RPMI7951 (cell line): ENCODE measurements at places on chromosomes 12 and 14.

GRCh38 chr12:9027161-9028059, 38.1 kb downstream of the KLRG1 start:
- DNase-seq, result no peak

DNA sequence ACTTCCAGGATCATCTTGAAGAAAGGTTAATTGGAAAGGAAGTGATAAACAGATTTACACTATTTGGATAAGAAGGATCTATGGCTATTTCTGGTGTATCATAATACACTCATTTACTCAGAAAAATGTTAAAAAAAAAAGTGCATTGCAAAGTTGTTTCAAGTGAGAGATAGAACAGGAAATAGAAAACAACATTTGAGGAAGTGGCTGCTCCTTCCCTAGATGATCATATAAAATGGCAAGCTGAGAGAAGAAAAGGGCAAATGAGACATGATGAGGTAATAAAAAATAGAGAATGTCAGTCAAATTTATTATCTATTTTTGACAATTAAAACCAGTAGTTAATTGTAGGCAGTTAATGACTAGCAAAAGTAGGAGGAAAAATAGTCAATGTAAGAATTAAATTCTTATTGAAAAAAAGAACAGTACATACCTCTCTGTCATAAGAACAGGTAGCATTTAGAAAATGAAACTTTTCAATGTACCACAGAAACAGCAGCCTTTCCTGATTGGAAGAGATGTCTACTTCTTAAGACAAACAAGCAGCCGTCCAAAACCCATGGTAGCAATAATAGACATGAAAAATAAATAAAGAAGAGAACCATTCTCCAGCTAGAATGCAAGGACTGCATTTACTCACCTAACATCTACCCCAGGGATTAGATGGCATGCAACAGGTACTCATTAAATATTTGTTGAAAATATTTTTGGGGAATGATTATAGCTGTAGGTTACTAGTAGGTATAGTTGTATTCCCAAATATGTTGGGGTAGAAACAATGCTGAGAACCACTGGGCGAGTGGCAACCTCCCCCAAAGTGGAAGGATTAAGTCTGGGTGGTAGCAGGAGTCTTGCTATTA, 63.9 kb upstream of the GRIP1 start:
- DNase-seq, result no peak

DNA sequence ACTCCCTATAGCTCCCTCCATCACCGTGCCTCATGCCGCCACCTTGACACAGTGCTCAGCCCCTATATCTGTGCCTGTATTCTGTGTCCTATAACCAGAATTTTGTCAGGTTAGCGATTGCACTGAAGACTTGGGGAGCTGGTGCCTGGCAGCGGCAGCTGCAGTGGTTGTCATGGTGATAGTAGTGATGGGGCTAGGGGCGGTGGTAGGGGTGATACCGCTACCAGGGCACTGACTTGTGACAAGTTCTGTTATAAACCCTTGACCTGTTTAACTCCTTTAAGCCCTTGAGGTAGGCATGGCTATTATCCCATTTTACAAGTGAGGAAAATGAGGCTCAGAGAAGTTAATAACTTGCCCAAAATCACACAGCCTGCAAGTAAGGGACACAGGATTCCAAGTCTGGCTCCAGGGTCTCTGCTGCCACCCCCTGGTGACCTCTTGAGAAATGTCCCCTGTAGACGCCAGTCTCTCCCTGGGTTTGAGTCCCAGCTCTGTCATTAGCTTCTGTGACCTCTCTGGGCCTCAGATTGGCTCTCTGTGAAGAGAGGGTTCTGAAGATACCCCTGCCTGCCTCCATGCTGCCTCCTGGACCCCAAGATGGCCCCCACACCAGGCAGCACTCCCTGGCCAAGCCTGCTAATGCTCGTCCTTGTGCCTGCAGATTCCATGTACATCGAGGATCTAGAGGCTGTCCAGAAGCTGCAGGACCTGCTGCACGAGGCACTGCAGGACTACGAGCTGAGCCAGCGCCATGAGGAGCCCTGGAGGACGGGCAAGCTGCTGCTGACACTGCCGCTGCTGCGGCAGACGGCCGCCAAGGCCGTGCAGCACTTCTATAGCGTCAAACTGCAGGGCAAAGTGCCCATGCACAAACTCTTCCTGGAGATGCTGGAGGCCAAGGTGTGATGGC, 121.9 kb downstream of the ESRRB start:
- DNase-seq, result no peak

GRCh38 chr14:63248211-63248610, 44.0 kb downstream of the RHOJ start:
- no peak for DNase-seq

DNA sequence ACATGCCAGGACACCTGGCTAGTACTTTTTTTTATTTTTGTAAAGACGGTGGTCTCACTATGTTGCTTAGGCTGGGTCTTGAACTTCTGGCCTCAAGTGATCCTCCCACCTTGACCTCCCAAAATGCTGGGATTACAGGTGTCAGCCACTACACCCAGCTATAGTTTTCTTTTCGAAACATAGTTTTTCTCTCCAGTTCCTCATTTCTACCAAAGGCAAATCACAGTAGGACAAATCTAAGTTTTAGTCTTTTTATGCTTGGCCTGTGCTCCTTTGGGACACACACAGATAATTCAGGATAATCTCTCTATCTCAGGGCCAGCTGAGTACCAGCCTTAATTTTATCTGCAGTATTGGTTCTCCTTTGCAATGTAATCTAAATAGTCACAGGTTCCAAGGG, 100.7 kb downstream of the KCNMB4 start:
- DNase-seq, result no peak

- no peak for DNase-seq
Observed at GRCh38 chr12:43271659-43272058, 280.3 kb downstream of the ADAMTS20 start.

GRCh38 chr12:92511786-92512185, 191.0 kb upstream of the PLEKHG7 start:
- no peak for DNase-seq

- no peak for DNase-seq
Observed at GRCh38 chr12:131229426-131230339, 276.0 kb downstream of the ADGRD1 start.

GRCh38 chr14:81715731-81716130, 182.1 kb upstream of the SEL1L start:
- no peak for DNase-seq

DNA sequence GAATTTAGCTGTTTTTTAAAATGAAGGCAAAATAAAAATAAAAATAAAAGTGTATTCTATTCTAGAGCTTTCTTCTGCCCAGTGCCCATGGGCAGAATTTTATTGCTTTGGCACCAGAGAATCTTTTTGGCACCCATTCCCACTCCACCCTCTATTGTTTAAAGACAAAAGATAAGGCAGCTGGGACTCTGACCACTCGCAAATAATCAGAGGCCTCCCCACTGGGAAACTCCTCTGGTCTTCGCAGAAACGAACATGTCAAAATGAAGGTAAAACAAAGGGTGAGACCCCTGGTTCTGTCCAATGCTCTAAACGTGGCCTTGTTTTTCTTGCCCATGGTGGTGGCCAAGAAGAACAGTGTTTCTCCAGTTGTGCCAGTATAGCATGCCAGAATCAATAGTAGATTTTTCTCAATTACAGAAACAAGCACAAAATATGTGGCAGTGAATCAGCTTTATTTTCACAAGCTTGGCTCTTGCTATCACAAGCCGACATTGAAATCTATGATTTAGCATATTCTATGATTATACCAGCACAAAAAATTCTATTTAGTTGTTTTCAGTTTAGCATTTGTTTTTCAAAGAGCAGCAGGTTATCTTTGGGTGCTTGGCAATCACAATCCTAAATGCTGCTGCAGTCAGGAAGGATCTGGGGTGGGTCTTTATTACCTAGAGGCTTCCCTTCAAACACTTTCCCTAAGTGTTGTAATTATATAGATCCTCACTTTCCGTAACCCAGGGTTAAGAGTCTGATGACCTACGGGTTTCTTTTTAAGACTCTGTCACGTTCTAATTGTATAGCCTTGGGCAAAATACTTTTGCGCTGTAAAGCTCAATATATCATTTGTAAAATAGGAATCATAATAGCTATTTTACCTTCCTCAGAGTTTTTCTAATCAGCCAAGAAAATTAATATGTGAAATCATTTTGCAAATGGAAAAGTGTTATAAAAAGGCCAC, 50.5 kb downstream of the KITLG start:
- no peak for DNase-seq

DNA sequence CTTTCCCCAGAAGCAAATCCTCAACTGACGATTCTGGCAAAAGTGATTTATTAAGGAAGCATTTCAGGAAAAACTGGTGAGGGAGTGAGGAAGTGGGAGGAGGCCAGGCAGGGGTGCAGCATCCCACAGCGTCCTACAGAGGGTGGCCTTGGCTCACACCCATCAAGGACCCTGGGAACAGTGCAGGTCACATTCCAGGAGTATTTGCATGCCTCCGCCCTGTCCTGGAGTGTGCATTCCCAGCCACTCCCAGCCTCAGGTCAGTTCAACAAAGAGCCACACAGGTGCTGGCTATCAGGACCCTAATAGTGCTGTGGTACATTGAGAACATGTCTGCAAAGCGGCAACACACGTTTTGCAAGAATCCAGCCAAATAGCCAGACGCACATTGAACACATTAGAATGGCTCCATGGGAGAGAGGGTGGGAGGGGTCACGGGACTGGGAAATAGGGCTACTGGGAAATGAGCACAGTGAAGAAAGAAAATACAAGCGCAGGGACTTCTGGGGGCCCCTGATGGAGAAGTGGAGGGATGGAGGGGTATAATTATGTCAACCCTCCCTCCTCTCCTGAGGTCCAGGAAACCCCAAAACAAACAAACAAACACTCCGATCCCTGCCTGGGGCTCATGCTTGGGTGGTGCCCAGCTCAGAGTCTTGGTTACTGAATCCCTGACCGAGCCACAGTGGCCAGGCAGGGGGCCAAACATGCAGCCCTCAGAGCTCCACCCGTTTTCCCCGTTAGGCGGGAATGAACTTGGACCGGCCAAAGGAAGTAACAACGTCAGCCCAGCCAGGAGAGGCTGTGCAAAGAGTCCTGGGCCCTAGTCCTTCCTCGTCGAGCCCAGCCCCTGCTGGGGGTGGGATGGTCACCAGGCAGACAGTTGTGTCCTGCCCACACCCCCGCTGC, 36.5 kb downstream of the CMKLR1 start:
- DNase-seq, result peak; percentile 97

- DNase-seq, result no peak
Observed at GRCh38 chr12:86275356-86275755, 19.2 kb upstream of the MGAT4C start.

GRCh38 chr12:63841011-63841410, 3.5 kb upstream of the SRGAP1 start:
- DNase-seq, result no peak

- no peak for DNase-seq
Observed at GRCh38 chr14:58563978-58564377, 73.8 kb upstream of the DACT1 start.

DNA sequence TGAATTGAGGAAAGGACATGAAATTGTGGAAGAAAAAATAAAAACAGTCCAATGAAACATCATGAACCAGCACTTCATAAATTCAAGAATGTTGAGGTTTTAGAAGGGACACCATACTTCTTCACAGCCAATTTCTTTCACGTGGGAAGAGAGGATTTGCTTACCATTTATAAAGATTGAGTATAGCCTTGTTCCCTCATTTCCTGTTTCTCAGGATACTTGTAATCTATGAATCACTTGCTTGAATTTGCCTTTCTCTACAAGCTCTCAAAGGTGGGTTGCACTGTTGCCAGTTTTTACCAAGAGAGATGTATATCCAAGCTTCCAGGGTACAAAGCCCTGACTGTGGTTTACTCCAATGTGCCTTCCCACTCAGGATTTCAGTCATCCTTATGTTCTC, 116.1 kb downstream of the DUSP6 start:
- peak; percentile 29 for DNase-seq

GRCh38 chr12:122350141-122350848, 72.2 kb downstream of the CLIP1 start:
- no peak for DNase-seq

DNA sequence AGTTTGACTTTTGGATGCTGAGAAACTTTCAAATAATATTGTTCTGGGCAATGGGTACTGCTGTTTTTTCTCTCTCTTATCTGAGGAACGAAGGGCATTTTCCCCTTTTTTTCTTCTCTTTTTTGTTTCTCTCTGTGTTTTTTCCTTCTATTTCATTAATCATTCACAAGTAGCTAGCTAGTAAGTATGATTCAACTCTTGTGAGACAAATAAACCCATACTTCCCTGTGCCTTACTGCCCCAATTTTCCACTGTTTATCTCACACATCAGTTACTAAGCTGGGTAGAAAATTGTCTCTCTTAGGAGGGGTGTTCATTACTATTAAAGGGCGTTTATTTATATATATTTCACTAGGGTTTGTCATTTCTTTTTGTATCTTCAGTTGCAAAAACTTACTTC, 437.6 kb downstream of the RERGL start:
- DNase-seq, result no peak

GRCh38 chr12:132546647-132547046, 56.7 kb downstream of the FBRSL1 start:
- DNase-seq, result no peak

- no peak for DNase-seq
Observed at GRCh38 chr14:100824091-100824551, 1.8 kb upstream of the MEG3 start.

DNA sequence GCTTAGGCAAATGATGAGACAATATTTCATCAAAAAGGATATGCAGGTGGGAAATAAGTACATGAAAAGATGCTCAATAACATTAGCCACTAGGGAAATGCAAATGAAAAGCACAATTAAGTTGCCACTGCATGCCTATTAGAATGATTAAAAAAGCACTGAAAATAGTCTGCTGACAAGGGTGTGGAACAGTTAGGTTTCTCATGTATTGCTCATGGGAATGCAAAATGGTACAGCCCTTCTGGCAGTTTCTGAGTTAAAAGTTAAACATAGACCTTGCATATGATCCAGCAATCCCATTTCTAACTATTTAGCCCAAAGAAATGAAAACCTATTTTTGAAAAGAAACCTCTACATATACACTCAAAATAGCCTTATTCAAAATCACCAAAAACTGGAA, 393.0 kb downstream of the BMP4 start:
- no peak for DNase-seq

GRCh38 chr12:127127897-127128296, 1139.1 kb upstream of the TMEM132C start:
- no peak for DNase-seq

DNA sequence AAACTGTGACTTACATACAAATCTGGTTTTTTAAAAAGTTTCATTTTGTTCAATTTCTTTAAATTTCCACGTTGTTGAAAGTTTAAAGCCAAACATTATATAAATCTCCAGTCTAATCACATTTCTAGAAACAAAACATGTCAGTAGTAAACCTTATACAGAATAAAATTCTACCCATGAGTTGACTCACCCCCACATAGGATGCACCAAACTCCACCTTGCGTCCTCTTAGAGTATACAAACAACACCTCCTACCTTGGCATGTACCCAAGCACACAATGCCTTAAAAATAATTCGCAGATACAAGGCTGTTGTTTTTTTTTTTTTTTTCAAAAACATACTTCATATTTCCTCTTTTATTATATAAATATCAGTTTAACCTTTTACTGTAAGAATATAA, 3.3 kb downstream of the FBXL14 start:
- DNase-seq, result peak; percentile 38
